ENCODE measurements at places on chromosomes 6 and 20.

GRCh38 chr6:113967777-113968176 is 3.2 kb downstream of the HDAC2 start:
- no peak for DNase-seq

DNA sequence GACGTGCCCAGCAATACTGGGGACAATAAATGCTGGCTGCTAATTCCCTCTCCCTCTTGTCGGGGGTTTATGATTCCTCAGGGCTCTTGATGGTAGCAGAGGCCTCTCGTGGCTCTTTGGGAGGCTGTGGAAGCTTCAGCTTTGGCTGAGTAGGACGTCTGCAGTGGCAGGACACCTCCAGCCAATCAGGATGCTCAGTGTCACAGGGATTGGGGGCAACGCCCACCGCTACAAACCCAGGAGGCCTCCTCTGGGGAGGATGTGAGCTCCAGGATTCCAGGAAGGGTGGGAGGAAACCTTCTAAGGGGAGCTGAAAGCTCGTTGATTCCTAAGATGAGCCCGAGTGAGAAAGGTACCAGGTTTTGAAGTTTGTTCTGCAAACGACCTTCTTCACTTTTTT is 19.4 kb downstream of the RSPO4 start:
- no peak for DNase-seq

- no peak for DNase-seq
Measured at GRCh38 chr6:150590446-150590845, 9.2 kb upstream of the PLEKHG1 start.

DNA sequence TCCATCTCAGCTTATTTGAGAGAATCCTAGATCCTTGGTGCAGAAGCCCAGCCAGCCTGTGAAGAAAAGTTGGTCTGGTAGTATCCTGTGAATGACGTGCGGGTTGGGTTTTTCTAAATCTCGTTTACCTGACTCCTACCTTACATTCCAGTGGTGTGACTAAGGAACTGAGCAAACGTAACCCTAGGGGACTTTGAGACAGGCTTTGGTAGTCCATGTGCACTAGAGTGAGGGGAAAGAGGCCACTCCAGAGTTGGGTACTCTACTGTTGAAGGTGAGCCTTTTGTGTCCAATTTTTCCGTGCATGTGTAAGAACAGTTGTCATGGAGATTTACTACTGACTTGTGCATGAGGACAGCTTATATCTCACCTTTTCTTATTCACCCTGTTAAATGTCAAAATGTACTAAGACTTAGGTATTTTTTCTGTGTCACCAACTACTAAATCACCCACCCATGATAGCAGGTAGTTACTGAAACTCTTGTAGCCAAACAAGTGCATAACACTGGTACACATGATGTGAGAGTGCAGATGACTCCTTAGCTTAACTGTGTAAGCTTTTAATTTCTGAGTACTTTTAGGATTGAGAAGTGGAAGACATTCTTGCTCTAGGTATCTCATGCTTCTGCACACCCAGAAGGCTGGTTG is 26.3 kb upstream of the PLCG1 start:
- DNase-seq: no peak

- peak; percentile 73 for DNase-seq
Measured at GRCh38 chr20:37327748-37328147, 18.2 kb upstream of the SRC start.

Data from skeletal muscle cell (primary cell).